Activated T-cell treated with anti-CD3 and anti-CD28 coated beads for 24 hours (primary cell): ENCODE measurements at places on chromosomes 4 and X.
A peak's percentile ranks its signal among the peaks of the same experiment; 100 is the strongest.

DNA sequence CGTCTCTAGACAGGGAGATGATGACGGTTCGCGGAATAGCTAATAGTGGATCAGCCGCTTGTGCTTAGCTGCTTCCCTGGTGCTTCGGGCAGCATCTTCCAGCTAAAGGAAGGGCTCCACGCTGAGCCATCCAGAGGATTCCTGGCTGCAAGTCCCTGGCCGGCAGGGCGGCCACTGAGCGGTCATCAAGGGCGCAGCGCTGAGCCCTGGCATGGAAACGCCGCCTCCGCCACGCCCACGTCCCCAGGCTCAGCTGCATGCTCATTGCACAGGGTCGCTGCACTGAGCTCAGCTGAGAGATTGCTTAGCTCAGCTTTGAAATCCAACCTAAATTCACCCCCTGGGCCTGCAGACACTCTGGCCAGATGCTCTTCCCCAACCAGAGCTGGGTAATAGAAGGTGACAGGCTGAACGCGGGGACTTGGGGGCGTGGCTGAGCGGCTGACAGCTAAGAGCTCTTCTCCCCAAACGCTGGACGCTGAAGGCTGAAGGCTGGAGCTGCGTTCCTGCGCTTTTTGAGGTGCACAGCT lies 118.2 kb upstream of the KIT start:
- DNase-seq: no peak

DNA sequence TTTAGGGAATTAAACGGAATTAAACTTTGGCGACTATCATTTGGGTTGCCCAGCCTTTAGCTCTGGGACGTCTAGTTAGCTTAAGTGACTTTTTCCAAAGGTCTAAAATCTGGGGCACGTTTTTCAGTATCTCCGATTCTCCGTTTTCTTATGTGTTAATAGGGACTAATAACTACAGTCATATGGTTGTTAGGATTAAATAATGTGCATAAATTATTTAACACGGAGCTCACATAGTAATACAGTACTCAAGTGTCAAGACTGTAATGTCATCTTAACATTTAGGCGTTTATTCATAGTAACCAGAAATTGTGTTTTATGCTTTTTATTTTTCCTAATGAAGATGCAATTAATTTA lies 466 bp upstream of the CCNA2 start:
- no peak for DNase-seq

DNA sequence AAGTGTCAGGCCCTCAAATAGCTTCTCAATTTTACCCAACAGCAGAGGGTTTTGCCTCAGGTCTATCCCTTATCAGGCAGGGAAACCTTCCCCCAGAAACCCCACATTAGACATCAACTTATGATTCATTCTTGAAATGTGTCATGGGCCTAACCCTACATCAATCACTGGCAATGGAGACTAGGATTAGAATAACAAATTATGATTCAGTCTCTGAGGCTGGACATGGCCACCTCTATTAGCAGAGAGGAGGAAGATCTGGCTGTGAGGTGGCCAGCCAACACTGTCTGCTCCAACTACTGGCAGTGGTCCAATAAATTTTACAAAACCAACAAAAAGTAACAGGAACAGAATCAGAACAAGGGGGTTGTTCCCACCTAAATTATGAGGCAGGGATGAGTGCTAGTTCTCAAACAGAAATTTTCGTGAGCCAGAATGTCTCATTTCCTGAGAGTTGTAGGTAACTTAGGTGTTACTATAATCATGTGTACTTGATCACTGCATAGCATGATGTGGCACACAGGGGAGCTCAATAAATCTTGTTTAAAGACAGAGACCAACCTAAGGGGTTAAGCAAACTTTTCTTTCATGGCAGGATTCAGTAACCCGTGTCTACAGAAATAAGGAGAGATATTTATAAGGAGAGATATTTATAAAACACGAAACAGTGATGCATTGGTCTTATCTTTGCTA lies 126.8 kb downstream of the NFKB1 start:
- no peak for DNase-seq

DNA sequence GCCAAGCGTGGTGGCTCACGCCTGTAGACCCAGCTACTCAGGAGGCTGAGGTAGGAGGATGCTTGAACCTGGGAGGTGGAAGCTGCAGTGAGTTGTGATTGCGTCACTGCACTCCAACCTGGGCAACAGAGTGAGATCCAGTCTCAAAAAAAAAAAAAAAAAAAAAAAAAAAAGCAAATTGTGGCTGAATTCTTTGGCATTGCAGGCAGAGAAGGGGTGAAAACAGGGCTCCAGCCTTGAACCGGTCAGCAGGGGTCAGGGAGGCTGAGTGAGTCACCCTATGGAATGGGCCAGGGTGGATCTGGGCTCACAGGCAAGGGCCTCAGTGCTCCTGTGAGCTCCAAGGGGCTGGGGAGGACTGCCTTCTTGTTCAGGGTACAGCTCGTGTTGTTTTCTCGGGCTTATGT lies 13.2 kb upstream of the FAM3A start:
- no peak for DNase-seq

DNA sequence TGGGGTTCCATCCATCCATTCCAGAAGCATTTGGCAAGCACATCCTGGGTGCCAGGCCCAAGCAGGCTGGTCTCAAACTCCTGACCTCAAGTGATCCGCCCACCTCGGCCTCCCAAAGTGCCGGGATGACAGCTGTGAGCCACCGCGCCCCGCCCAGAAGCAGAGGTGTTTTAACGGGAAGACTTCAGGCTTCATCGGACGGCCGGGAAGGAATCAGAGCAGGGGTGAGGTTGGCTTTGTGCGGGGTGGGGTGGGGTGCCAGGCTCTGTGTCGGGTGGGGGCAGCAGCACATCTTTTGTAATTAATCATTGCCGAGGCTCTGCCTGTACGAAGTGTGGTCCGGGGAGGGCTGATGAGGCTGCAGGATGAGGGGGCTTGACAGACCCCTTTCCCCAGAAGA lies 5.1 kb upstream of the SLC25A6 start:
- no peak for DNase-seq

DNA sequence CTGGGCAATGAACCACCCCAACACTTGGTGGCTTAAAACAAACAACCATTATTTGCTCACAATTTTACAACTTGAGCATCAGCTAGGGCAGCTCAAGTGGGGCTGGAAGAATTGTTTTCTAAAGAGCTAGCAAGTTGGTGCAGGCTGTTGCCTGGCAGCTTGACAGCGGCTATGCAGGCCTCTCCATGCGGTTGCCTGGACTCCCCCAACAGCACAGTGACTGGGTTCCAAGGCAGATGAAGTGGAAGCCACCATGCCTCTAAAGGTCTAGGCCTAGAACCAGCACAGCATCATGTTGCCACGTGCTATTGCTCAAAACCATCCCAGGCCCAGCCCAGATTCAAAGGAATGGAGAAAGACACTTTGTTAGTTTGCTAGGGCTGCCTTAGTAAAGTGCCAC lies 114.8 kb downstream of the BCOR start:
- DNase-seq: no peak

- DNase-seq: no peak
Observed at GRCh38 chrX:151984902-151985301, 10.4 kb upstream of the GABRE start.

GRCh38 chr4:137530176-137530575 lies 2.1 kb downstream of the PCDH18 start:
- no peak for DNase-seq

GRCh38 chr4:77593993-77594392 lies 11.6 kb upstream of the CXCL13 start:
- no peak for DNase-seq

DNA sequence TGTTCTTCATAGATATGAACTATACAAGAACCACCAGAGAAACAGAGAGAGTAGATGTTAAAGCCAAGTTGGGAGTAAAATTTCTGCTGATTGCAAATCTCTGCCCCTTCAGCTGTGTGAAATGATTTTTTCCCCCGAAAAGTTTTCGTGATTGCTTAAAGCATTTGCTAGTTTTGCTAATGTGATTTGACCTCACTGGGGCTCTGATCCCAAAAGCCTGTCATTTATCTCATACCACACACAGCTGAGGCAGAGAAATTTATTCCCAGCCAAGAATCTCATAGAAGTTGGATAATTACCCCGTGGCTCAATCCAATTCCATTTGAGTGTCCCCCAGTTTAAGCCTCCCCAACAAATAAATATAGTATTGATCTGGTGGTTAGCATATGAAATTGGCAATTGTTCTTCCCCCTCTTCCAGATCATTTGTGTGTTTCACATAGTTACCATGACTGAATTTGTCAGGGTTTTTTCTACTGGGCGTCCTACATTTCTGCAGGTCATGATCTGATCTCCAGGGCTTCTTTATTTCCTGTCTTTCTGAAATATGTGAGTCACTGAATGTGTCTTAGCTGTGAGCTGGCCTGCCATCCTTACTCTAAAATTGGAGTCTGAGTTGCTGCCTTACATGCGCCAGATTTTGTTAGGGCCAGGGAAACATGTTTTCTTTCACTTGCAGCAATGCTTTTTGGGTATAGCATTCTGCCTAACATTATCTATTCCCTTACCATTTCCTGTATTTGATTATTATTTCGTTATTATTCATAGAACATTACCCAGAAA lies 167.5 kb upstream of the FRMPD4 start:
- DNase-seq: no peak

- peak; percentile 62 for DNase-seq
Observed at GRCh38 chr4:165207431-165208220, at the start of gene KLHL2. TSS of gene KLHL2 (plus strand) at chr4:165207561. CDS start at chr4:165207877, 316 bp downstream.

DNA sequence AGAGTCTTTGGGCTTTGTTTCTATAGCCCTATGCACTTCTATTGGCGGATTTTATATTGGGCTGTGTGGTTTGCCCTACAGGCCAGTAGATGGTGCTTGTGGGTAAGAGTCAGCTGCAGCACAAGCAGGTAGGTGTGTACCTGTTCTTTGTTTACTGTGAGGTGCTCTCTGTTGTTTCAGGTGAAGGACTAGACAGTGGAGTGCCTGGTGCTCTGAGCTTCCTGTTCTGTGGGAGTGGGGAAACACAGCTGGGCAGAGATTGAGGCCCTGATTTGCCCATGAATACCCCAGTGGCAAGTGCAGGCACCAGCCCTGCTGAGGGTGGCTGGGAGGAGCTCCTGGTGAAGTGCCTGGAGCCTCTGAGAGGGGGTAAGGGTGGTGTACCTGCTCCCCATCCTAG lies 26.3 kb upstream of the UCP1 start:
- DNase-seq: no peak

DNA sequence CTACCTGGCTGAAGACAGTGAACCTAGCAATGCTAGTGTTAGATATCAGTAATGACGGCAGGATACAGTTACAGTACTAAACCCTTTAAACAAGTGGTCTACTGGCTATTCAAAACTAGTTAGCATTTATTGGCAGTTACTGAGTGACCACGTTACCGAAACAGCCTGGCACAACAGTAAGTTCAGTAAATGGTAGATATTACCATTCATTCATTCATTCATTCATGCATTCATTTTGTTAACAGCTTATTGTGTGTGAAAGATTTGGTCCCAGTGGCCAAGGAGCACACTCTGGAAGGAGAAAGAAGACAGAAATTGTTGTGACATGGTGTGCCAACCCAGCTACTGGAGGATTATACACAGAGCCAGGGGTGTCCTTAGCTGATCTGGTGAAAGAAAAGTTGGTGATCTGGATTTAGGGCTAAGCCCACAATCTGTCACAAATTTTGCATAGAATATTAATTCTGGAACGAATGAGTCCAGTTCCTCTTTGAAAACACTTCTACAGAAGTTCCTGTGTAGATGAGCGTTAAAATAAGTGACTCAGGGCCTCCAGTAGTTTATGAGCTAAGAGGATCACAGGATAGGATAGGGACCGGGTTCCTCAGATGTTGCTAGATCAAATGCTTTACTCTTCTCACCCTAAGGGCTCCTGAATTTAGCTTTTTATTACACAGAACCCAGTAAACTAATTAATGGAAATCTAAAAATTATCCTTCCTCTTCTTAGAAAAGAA lies 179.1 kb downstream of the CBR4 start:
- no peak for DNase-seq

DNA sequence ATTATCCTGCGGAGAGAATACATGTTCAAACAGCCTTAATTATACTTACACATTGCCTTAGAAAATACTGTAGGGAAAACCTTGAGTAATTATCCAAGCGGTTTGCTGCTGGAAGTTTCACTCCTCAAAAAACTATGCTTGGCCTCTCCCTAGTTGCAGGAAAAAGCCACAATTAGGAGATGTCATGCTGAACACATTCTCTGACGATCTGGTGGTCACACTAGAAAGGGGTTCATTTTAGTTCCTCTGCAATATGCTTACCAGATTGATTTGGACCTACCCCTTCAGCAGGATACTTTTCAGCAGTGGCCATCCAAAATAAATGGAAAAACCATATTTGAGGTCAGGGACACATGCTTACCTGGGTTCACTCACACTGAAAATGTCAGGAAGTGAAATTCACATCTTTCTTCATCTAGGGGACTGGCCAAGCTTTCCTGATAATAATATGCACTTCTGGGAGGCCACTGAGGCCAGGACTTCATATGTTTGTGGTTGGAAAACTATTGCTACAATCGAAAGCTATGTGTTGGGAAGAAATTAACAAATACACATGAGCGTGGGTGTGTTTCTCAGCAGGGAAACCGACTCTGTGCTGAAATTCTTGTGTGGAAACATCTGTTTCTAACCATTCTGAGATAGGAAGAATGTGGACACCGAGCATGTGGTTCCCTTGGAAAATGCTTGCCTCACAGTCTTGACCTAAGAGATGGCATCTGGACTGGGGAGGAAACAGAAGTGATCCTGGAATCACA lies 68.8 kb downstream of the ATXN3L start:
- DNase-seq: no peak

DNA sequence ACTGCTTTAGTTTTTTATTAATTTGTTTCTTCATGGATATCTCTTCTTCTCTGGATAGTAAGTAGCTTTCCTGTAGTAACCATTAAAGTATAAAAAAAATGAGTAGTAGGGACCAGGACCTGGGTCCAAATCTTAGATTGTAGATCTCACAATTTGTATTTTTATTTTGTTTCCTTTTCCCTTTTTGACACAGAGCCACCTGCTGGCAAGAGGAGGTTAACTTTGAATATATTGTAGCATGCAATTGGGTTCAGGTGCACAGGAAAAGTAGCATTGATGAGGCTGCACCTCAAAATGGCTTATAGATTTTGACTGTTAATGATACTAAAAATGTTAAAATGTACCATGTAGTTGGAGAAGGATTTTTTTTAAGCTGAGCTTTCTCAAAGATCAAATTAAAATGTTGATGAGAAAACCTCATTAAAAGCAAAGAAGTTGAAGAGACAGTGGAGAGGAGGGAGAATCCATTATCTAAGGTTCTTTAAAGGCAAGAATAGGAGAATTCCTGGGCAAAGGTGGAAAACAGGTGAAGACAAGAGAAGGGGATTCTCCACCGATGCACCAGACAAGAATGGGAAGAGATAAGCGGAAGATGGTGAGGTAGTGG lies 48.3 kb upstream of the HPGDS start:
- peak; percentile 11 for DNase-seq

DNA sequence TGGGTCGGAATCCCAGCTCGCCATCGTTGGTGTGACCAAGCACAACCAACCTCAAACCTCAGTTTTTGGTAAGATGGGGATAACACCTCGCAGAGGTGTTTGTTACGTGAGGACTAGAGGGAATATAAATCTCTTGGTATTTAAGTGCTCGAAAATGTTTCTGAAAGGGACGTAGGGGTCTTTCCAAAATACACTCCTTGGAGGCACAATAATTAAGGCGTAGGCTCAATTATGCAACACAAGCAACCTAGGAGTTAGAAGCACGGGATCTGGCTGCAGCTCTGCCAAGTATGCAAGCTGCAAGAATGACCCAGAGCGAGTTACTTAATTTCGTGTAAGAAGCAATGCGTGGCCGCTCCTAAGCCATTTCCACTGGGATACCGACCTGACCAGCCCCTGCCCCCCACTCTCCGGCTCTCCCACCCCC lies 552 bp downstream of the ADH5 start:
- peak; percentile 2 for DNase-seq
